ENCODE measurements at places on chromosomes 7 and 10. TPM values are rescaled to one million over a fixed set of nuclear protein-coding genes. Genes with fewer than 3 reads are reported as not detected.
A peak's percentile ranks its signal among the peaks of the same experiment; 100 is the strongest.

PPP1R9A gene
- polyA plus RNA-seq = 1.2 TPM

DNA sequence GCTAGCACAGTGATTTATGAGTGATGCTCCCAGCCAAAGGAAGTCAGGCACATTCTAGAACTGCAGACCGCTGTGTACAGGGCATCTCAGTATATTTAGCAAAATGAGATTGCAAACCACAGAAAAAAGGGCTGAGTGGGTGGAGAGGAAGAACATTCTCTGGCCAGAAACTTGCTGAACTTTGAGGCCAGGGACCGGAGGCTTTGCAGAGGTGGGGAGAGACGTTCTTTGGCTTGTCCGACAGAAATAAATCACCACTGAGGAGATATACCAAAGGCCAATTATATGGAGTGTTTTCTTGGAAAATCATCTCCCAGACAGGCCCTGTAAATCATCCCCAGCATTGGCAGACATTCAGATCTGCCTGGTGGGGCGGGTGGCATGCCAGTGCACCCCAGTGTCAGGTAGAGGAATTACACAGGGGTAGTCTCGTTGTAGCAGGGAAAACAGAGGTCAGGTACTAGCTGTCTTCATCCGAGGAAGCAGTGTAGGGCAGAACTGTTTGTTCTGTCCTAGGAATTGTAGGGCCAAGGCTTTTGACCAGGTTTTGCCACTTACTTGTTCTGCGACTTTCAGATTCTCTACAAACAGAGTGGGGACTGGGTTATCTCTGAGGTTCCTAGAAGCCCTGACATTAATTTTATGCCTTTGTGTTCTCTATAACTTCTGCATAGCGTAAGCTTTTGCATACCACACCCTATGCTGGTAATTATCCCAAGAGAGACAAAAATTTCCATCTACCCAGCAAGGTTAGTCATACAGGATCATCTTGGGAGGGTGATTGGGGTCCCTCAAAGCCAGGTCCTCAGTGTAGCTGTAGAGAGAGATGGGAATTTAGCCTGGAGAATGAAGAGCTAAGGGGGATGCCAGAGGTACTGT is 655.6 kb downstream of the LRMDA start:
- DNase-seq = peak; percentile 74

GRCh38 chr10:99854860-99855259 is 72.4 kb downstream of the ABCC2 start:
- DNase-seq = no peak

GRCh38 chr10:104498347-104499081 is 142.6 kb upstream of the SORCS3 start:
- DNase-seq = no peak

CTAGE4 gene
- polyA plus RNA-seq = 1.5 TPM

BLNK gene
- 12.5 TPM for polyA plus RNA-seq

TIMM23B gene
- polyA plus RNA-seq = 17.1 TPM

- DNase-seq = no peak
These were observed 356.9 kb downstream of the ARL4A start for GRCh38 chr7:13044309-13044708.

TUBB8 gene
- polyA plus RNA-seq = not detected

- no peak for DNase-seq
These were observed 3.0 kb upstream of the BTBD16 start for GRCh38 chr10:122267849-122268737.

- no peak for DNase-seq
These were observed 7.5 kb downstream of the FGFR2 start for GRCh38 chr10:121590772-121591171.

GDF2 gene
- not detected for polyA plus RNA-seq
